Hematopoietic multipotent progenitor cell (in vitro differentiated cells): ENCODE measurements at places on chromosomes 16 and 17.

GRCh38 chr17:75373280-75373679 lies 32.2 kb downstream of the GRB2 start:
- DNase-seq: no peak

GRCh38 chr17:34736611-34737010 lies 157.2 kb downstream of the TMEM132E start:
- DNase-seq: no peak

DNA sequence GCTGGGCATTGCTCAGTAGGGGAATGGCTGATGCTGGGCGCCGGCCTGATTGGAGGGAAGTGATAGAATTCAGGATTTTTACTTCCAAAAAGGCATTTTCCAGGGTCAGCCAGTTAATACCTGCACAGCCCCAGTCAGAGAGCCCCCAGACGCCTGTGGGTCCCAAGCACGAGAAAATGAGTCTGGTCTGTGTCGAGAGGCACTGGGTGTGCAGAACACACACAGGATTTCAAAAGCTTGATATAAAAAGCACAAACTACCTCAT lies 164.6 kb upstream of the TNRC6C start:
- DNase-seq: no peak

- no peak for DNase-seq
Measured at GRCh38 chr16:62752854-62753253, 716.6 kb upstream of the CDH8 start.

DNA sequence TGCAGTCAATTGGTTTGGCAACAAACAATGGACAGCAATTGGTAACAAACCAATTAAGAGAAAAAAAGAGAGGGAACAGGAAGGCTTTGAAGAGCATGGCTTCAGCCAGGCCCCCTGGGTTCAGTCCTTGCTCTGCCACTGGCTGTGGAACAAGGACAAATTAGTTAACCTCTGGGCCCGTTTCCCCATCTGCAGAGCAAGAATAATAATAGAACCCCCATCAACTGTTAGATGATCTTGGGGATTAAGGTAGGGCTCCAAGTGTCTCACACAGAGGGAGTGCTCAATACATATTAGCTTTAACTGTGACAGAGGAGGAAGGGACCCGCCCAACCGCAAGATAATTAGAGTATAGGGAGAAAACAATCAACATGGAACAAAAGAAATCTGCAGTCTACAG lies 55.2 kb downstream of the PECAM1 start:
- DNase-seq: no peak

DNA sequence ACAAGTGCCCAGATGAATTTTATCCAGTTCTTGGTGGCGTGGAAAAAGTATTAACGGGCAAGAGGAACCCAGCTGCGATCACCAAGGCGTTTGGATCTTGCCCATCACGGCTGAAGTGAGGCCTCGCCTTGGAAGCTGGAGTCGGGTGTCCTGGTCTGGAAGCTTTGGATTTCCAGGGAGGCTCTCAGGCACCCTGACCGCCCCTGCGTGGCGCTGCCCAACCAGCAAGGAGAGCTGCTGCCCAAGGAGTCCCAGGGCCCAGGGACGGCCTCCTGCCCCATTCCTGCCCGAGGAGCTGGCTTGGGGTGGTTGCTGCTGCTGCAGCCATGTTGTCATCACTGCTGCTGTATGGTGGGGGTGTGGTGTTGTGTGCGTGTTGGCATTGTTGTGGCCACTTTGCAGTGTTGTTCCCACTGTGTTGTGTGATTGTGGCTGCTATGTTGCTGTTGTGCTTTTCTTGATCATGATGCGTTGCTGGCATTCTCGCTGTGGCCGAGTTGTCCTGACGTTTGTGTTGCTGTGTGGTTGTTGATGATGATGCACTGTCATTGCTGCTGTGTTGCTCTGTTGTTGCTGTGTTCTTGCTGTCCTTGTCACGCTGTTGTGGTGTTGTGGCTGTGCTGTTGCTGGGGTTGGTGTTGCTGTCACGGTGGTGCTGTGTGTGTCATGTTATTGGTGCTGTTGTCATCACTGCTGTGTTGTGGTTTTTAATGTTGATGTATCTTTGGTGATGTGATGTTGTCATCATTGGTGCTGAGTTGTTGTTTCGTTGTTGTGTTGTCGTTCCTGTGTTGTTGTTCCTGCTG lies 318.8 kb downstream of the C16orf95 start:
- no peak for DNase-seq

- no peak for DNase-seq
Measured at GRCh38 chr17:64269687-64270649, 6.9 kb upstream of the TEX2 start.

- no peak for DNase-seq
Measured at GRCh38 chr16:29962344-29962994, 590 bp downstream of the TMEM219 start.

DNA sequence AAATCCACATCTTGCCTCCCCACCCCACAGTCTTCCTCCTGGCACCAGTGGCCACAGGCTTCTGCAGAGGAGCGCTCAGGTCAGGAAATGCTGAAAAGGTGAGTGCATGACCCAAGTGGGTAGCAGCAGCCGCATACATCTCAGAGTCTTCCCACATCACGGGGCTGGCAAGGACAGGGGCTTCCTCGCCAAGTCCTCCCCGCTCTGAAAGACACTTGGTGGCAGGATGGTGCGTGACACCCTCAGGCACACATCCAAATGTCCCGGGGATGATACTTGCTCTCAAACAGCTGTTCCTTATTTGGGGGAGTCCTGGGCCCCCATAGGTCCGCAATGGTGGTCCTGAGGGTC lies 8.8 kb upstream of the SLC16A5 start:
- DNase-seq: no peak
